NCI-H460 (cell line): ENCODE measurements at places on chromosomes 12 and 14. TPM values are rescaled to one million over a fixed set of nuclear protein-coding genes. Genes with fewer than 3 reads are reported as not detected.
A peak's percentile ranks its signal among the peaks of the same experiment; 100 is the strongest.

- no peak for DNase-seq
These were observed 70.6 kb upstream of the MYF6 start for GRCh38 chr12:80636832-80637231.

DNA sequence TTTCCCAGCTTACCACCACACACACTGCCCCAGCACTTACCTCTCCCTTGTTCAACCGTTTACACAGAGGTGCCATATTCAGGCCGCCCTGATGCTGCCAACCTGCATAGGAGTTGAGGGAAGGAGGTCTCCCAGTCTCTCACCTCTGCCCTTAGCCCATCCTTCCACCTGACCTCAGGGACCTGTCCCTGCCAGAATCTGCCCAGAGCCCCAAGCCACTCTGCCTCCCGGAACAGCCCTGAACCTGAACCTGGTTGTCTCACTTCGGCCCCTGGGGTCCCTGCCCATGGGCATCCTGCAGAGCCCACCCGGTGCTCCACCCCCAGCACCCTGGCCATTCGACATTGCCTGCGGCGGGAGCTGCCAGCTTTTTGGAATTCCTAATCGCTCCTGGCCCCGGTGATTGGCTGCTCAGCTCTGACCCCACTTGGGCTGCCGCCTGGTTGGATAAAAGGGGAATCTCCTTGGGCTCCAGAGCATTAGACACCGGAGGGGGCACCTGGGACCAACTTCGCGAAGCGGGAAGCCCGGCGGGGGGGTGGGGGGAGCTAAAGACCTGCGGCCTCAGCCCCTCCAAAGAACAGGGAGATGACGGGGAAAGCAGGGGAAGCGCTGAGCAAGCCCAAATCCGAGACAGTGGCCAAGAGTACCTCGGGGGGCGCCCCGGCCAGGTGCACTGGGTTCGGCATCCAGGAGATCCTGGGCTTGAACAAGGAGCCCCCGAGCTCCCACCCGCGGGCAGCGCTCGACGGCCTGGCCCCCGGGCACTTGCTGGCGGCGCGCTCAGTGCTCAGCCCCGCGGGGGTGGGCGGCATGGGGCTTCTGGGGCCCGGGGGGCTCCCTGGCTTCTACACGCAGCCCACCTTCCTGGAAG lies at the start of gene VSX2:
Gene VSX2, plus strand, starts transcription at position 476 of the 874 bp plus-strand sequence. Its CDS starts 113 bp downstream, at position 589.
- DNase-seq = no peak

GRCh38 chr12:120199595-120200306 lies 1.2 kb downstream of the RPLP0 start:
- no peak for DNase-seq

DNA sequence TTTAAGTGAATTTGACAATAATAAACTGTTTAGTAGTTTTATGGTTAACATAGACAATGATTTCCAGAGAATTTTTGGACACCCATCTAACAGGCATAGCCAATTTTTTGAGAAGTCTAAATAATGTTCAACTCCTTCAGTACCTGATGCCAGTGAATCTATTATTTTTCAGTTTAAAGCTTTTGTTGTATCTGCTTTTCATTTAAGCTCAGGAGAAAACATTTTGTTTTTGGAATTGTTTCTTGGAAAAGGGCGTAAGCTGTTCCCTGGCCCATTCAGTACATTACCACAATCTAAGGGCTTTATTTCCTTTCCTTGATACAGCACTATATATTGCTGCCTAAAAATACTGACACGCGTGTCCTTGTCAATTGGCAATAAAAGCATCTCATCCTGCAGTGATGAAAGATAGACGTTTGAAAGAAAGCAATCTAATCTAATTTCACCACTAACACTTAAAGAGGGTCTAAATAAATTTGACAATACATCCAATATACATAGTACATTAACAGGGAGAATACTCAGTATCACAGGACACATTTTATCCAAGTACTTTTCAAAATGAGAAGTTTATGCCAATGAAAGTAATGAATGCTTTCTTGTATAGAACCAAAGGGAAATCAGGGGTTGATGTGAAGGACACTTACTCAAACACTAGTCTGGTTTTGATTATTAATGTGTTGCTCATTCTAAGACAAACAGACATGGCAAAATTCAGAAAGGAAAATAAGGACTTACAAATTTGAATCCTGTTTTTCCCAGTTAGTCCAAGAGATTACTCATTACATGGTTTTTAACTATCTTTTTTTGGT lies 104.2 kb upstream of the LGR5 start:
- DNase-seq = no peak

DNA sequence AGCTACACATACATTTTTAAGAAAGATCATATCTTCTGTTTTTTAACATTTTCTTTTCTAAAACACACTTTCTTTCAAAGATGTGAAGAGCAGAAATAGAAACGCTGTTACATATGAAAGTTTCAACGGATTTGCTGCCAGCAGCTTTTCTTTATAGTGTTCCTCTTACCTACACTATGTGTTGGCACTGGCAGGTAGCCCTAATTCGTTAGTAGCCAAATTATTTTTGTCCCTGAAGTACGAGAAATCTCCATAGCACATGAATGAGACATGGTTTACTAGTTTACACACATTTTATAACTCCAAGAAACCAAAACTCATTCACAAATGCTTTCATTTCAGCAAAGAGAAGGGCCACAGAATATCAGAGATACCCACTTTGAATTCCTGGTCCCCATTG lies 6.6 kb downstream of the SOX5 start:
- DNase-seq = no peak

- no peak for DNase-seq
These were observed 71.9 kb upstream of the TCL1B start for GRCh38 chr14:95614349-95614748.

- DNase-seq = no peak
These were observed 9.2 kb downstream of the ZFP36L1 start for GRCh38 chr14:68783408-68784225.

DNA sequence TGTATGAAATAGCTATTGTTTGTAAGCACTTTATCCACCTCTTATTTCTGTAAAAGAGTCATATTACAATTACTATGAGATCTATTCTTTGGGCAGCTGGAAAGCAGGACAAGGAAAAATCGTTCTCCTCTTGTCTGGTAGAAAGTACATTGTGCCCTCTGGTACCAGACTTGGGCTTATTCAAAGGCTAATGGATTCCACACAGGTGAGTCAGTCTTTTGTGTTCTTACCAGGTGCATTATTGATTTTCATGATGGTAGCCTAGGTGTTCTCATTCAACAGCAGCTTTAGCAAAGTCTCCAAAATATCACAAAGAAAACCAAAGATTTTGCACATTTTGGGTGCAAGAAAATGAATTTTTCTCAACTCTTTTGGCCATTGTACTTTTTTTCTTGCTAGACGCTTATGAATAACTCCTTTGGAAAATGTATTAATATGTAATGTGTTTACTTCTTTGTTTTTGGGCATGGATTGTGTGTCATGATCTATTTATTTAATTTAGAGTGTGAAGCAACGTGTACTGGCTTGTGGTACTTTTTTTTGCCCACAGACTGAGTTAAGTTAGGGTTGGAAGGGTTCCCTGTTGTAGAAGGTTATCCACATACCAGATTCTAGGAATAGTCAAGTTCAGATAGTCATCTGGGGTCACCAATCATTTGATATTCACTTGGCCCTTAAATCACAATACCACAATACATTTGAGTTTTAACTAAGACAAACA lies 26.2 kb downstream of the MNAT1 start:
- no peak for DNase-seq

GRCh38 chr12:13247596-13247995 lies 51.1 kb downstream of the EMP1 start:
- no peak for DNase-seq

DNA sequence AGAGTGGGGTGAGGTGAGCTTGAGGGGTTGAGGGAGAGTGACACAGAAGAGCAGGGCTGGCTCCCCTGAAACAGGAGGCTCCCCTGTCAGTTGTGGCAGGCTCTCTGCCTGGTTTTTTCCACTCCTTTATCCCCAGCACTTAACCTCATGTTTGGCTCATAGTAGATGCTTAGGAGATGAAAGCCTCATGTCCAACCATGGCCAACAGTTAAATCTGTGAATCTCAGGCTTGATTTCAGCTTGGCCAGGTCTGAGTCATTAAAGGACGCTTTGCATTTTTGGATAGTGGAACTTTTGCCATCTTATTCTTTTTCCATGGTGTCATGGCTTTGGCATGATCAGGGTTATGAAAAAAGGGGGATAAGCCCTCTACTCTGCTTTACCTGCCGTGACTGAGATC lies 117.2 kb downstream of the CACNA1C start:
- DNase-seq = no peak

DNA sequence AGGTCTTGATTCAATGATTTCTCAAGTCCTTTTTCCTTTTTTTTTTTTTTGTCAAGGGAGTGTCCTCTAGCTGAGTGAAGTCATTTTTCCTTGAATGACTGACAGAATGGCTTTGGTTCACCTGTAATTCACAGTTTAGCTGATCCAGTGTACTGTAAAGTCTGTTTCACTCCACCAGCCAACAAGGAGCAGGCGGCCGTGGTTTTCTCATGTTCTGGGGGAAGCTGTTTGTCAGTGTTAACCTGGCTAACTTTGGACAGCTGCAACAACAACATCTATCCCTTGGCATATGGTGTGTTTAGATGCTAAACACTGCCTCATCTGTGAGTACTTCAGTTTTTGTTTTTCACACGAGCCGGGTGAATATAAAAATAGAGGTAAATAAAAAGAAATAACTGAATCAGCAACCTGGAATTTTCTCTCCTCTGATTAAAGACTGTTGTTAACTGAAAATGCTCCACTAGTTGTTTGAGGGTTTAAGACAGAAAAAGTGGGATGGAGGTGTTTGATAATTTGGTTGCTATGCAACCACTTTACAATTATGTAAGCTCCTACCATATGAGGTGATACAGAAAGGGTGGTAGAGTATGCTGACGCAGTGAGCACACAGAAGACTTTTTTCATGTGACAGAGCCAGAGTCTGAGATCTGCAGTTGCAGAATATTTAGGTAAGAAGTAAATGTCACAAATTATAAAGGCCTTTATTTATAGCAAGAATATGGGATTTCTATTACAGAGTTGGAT lies 50.3 kb upstream of the SLC2A13 start:
- no peak for DNase-seq

GRCh38 chr12:81859521-81859920 lies 100.4 kb upstream of the PPFIA2 start:
- DNase-seq = no peak

GRCh38 chr14:86013641-86014040 lies 483.7 kb downstream of the FLRT2 start:
- DNase-seq = peak; percentile 80

GRCh38 chr14:24430682-24431568 lies 1.2 kb downstream of the KHNYN start:
- no peak for DNase-seq

KLRK1 gene
- not detected in 2 replicates for total RNA-seq

PWP1 gene
- total RNA-seq = 79.4 and 88.3 TPM in 2 replicates

ARHGEF40 gene
- total RNA-seq = 9.3 and 10.7 TPM in 2 replicates
